ENCODE measurements at places on chromosomes 16 and 17.

DNA sequence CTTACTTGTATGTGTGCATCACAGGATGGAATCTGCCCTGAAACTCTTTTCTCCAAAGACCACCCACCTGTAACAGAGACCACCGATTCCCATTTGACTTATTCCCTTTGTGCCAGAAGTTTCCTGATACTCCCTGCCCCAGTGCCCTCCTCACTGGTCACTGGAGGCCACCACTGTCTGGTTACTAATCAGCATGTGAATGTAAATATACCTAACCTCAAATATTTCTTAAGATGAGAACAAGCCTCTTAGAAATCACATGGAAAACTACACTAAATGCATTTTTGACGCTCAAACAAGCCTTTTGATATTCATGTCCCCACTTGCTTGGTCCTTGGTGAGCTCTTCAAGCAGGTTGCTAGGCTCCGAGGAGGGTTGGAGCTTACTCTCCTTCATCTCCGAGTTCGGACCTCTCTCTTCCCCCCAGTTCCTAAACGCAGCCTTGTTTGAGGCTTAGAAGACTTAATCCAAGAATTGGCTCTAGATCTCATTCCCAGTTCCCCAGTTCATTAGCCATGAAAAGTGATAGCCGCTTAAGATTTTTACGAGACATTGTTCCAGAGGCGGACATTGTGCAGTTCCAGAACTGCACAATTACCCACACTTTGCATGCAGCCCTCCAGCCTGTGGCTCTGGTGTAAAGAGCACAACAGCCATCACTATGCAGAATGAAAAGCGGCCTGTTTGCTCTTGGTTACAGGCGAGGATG lies 579.2 kb upstream of the PSMD7 start:
- no peak for DNase-seq

GRCh38 chr17:57782647-57783337 lies 37.7 kb upstream of the CCDC182 start:
- DNase-seq: no peak

GRCh38 chr16:77660311-77660710 lies 62.0 kb upstream of the NUDT7 start:
- DNase-seq: no peak

GRCh38 chr16:15798671-15799070 lies 58.2 kb downstream of the MYH11 start:
- DNase-seq: no peak

DNA sequence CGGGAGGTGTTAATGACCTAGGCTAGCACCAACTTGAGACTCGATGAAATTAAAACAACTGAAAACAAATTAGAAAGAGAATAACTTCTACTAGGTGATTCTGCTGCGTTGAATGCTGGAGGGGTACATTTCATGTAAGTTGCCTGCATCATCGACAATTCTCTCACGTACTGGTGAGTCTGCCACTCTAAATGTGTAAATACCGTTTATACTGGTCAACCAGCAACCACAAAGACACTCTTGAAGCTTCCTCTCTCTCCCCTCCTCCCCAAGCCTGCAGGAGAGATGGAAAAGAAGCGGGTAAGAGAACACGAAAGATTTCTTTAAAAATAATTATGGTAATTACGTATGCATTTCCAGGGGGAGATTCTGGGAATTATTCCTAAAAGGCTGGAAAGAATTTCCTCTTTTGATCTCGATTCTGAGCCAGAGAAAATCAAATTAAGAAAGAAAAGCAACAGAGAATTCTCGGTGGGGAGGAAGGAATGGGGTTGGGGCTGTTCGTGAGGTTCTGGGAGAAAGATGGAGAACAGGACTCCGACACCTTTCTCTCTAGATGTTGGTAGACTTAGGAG lies 68.6 kb upstream of the MRTFB start:
- DNase-seq: no peak
